ENCODE measurements at places on chromosomes 1 and 21. TPM values are rescaled to one million over a fixed set of nuclear protein-coding genes. Genes with fewer than 3 reads are reported as not detected.

GRCh38 chr1:182484531-182485257, 34.7 kb downstream of the RGSL1 start:
- DNase-seq: no peak

- DNase-seq: no peak
These were observed 231.1 kb upstream of the SGIP1 start for GRCh38 chr1:66302815-66303214.

DNA sequence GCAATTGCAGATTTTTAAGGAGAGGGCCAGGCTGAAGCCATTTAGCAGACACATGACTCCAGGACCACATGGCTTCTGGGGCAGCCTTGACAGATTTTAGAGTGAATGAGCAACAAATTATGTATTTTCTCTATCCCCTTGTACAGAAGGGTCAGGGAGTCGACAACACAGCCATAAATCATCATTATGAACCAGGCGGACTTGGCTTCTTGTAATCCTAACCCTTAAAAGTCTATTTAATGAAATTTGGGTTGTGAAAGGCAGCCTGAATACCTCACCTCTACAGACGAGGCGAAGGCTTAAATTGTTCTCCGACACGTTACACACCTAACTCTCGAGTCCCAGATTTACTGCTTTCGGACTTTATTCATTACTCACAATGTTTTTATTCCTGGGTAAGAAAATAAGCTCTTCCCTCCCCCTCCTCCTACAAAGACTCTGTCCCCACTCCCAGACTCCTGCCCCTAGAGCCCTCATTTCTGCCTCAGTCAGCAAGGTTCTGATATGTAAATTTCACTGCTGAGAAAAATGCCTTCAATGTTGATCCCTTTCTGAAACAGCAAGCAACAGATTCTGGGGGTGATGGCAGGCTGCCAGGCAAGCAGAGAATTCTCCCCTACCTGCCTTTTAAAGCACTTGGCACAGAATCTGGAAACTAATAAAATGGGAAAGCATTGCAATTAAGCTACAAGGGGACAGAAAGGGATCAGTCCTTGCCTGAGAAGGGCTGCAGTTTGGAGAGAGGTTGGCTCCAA, 51.6 kb downstream of the PLPP3 start:
- DNase-seq: no peak

GRCh38 chr21:21295303-21295702, 297.1 kb downstream of the NCAM2 start:
- no peak for DNase-seq

DNA sequence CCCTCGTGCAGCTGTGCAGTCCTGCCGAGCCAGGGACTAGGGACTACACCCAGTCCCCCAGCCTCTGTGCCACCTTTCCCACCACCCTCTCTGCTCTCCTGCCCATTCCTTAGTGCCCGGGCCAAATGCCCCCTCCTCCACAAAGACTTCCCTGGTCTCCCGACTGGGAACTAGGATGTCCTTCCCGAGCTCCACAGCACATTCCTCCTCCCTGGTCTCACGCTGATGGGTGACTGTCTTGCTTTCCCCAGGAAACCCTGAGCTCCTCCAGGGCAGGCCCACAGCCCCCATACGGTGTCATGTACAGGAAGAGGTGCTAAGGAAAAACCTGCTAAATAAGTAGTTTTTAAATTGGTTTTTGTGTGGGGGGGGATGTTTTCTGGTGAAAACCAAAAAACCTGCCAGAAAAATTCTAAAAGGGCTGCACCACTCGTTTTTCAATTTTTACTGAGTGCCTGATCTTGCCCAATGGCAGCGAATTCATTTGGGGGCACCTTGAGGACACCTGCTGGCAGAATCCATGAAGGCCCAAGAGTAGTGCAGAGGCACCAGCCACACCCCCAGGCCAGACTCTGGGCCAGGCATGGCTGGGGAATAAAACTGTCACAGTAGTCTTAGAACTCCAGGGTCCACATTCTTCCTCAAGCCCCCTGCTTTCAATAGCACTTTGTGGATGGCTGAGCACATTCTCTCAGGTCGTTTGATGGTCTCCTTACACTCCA, 50.4 kb downstream of the GLIS1 start:
- DNase-seq: peak; percentile 90

- DNase-seq: no peak
These were observed 5.6 kb downstream of the DDI2 start for GRCh38 chr1:15622712-15623373.

- DNase-seq: peak; percentile 42
These were observed 34.5 kb downstream of the PARP1 start for GRCh38 chr1:226373376-226373775.

KCNC4 gene
- total RNA-seq: 1.4 TPM

- no peak for DNase-seq
These were observed 25.1 kb upstream of the NUF2 start for GRCh38 chr1:163296504-163297263.

GRCh38 chr1:53266038-53266437, 27.7 kb upstream of the MAGOH start:
- no peak for DNase-seq

S100A7 gene
- total RNA-seq: not detected

DNA sequence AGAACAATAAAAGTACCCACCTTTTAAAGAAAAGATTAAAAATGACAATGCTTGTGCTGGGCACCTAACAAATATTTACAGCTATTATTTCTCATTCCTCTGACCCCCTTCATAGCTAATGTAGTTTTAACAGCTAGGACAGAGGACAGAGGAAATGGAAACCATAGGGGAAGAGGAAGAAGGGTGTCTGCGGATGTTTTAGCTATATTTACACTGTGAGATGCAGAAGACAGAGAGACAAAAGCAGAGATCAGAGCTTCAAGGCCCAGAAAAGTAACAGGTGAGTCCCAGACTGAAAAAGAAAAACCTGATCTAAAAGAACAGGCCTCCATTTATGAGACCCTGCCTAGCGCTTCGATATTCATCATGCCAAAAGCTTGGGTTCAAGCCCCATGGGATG, 72.0 kb downstream of the ZNF281 start:
- DNase-seq: no peak

GRCh38 chr1:153402226-153402625, 11.4 kb upstream of the S100A8 start:
- no peak for DNase-seq

DNA sequence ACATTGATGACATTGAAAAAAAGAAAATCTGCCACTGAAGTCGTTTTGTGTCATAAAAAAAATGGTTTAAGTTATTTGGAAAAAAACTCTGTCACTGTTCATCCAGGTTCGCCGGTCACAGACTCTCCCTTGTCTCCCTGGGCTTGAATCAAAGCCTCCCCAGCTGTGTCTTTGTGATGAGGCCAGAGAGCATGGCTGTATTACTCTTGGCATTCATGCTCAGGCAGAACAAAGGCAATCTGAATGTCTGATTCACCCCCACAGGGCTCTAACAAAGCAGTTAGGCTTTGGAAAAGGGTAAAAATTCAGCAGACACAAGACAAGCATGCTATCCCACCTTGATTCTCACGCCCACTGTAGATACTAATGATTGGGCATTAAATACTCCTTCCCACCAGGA, 304.3 kb upstream of the PLD5 start:
- DNase-seq: no peak

GRCh38 chr1:234758851-234759250, 148.9 kb upstream of the IRF2BP2 start:
- no peak for DNase-seq

DNA sequence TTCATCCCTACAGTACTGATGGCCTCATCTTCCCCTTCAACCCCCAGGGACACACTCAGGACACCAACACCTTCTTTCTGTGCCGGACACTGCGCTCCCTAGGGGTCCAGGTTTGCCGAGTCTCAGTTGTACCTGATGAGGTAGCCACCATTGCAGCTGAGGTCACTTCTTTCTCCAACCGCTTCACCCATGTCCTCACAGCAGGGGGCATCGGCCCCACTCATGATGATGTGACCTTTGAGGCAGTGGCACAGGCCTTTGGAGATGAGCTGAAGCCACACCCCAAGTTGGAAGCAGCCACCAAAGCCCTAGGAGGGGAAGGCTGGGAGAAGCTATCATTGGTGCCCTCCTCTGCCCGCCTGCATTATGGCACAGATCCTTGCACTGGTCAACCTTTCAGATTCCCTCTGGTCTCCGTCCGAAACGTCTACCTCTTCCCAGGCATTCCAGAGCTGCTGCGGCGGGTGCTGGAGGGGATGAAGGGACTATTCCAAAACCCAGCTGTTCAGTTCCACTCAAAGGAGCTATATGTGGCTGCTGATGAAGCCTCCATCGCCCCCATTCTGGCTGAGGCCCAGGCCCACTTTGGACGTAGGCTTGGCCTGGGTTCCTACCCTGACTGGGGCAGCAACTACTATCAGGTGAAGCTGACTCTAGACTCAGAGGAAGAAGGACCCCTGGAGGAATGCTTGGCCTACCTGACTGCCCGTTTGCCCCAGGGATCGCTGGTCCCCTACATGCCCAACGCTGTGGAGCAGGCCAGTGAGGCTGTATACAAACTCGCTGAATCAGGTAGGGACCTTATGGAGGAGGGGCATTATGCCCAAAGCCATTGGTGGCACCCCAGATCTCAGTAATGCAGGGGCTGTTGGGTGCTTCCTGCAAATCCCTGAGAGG, 5.1 kb upstream of the LENEP start:
- DNase-seq: peak; percentile 38

DNA sequence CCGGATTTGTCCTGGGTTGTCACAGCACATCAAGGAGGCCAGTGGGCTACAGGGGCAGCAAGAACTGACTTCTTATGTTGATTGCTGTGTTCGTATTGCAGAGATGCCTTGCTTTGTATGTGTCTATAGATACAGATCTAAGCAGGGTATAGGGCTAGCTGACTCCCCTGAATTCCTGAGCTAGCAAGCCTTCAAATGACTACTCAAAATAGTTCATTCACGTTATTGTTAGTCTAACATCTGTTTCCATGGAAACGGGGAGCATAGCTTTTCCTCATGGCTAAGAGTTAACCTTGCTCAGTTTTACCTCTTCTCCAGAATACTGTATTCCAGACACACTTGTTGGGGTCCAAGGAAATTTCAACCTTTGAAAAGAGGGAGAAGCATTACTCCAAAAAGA, 24.1 kb downstream of the TRIM45 start:
- no peak for DNase-seq

GRCh38 chr1:240056350-240056749, 35.3 kb upstream of the FMN2 start:
- no peak for DNase-seq

MPL gene
- total RNA-seq: not detected

DNA sequence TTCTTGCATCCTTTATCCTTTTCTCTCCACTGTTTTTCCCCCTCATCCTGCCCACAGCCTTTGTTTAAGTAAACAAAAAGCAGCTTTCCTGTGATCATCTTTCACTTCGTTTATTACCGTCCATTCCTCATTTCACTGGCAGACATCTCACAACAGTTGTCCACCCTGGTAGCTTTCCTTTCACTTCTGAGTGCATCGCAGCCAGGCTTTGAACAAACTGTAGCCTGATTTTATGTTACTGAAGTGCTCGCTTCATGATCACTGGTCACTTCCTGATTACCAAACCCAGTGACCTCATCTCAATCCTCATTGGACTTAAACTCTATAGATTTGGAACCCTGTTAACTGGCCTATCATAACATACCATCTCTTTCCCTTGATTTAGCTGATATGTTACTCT, 67.7 kb downstream of the SDCCAG8 start:
- peak; percentile 42 for DNase-seq

DNA sequence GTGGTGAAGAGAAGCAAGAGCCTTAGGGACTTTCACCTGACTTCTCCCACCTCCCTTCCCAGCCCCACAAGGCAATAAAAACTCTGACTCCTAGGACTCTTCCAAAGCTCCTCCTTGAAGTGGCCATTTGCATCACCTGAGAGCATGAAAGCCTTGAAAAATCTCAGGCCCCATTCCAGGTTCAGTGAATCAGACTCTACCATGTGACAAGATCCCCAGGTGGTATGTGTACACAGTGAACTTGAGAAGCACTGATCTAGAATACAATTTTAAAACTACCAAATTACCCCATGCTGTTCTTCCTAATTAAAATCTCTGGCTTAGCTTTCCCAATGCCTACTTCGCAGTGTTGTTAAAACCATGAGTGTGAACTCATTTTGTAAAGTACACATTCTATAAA, 195.1 kb upstream of the SAMSN1 start:
- DNase-seq: no peak

DNA sequence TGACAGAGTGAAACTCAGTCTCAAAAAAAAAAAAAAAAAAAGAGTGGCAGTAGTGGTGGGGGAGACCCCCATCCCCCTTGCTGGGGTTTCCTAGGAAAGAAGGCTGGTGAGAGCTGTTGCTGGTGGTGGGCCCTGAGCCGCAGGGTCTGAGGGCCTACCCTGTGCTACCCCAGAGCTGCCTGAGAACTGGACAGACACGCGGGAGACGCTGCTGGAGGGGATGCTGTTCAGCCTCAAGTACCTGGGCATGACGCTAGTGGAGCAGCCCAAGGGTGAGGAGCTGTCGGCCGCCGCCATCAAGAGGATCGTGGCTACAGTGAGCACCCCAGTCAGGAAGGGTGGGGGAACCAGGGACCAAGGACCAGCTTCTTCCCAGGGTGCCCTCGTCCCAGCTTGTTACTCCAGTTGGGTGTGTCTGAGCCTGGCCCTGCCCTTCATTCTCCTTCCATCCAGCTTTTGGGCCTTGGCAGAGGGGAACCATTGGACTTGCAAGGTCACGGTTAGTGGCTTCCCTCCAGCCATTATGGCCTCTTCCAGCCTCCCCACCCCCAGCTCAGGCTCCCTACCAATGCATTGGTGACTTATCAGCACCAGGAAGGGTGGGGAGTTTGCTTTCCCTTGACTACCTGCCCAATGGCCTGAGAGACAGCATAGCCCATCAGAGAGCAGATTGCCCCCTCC, 10.5 kb downstream of the LDLRAP1 start:
- DNase-seq: no peak

RORC gene
- total RNA-seq: not detected

- no peak for DNase-seq
These were observed 1336.6 kb downstream of the BRINP3 start for GRCh38 chr1:189141056-189141455.

NBPF4 gene
- total RNA-seq: under 0.01 TPM

- no peak for DNase-seq
These were observed 722.2 kb downstream of the KCNT2 start for GRCh38 chr1:195886000-195886399.

FCRL3 gene
- not detected for total RNA-seq

- no peak for DNase-seq
These were observed 49.7 kb upstream of the HSD17B7 start for GRCh38 chr1:162740755-162741154.

- DNase-seq: no peak
These were observed 18.2 kb downstream of the RRP15 start for GRCh38 chr1:218303176-218303879.

- no peak for DNase-seq
These were observed 520 bp downstream of the CLIC6 start for GRCh38 chr21:34669149-34669879.

Data from osteoblast (primary cell).